ENCODE measurements at places on chromosomes 5 and 9.

- DNase-seq, result peak; percentile 82
Observed at GRCh38 chr5:61625681-61626621, 293.9 kb downstream of the ZSWIM6 start.

- no peak for DNase-seq
Observed at GRCh38 chr9:72165326-72165725, 16.1 kb downstream of the GDA start.

- no peak for DNase-seq
Observed at GRCh38 chr9:33443047-33443446, 4.3 kb downstream of the AQP3 start.

GRCh38 chr9:118473521-118473920, 769.3 kb downstream of the TLR4 start:
- DNase-seq, result no peak

GRCh38 chr5:151153300-151153699, 4.3 kb downstream of the ANXA6 start:
- DNase-seq, result no peak

- no peak for DNase-seq
Observed at GRCh38 chr5:168317521-168318147, 26.2 kb downstream of the WWC1 start.

- DNase-seq, result peak; percentile 27
Observed at GRCh38 chr9:33158843-33159776, 8.0 kb downstream of the B4GALT1 start.

DNA sequence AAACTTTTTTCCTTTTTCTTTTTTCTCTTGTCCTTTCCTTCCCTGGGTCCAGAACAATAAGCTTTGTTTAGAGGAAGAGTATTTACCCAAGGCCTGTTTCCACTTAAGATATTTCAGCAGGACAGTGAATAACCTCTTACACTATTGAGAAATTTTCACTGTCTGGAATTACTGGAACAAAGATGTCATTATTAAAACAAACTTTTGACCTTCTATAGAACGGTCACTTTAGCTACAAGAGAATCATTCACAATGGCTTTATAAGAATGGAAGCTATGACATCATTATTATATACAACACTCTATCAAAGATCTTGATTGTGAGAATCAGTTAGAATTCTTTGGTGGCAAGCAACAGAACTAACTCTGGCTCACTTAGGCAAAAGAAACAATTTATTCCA, 22.0 kb upstream of the ARHGAP26 start:
- no peak for DNase-seq

GRCh38 chr5:170152767-170153166, 47.1 kb downstream of the FOXI1 start:
- no peak for DNase-seq

DNA sequence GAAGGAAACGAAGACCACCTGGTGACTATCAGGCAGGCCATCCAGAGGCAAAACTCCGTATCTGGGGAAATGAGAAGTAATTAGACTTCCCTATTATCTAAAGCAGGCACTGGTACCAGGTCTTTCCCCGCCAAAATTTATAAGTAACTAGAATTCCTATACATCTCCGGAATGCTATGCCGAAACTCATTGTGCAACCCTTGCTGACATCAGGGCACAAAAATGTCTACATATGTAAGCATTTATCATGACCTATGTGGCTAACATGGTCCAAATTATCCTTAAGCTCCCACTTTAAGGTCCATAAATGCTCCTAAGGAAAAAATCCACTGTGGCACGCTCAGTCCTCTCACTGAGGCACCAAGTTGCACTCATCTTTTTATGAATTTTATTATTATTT, 17.8 kb downstream of the ACTL7B start:
- no peak for DNase-seq
